ENCODE measurements at places on chromosomes 7 and 10.

GRCh38 chr10:49139028-49139845 is 5.4 kb upstream of the FAM170B start:
- peak; percentile 66 for DNase-seq

DNA sequence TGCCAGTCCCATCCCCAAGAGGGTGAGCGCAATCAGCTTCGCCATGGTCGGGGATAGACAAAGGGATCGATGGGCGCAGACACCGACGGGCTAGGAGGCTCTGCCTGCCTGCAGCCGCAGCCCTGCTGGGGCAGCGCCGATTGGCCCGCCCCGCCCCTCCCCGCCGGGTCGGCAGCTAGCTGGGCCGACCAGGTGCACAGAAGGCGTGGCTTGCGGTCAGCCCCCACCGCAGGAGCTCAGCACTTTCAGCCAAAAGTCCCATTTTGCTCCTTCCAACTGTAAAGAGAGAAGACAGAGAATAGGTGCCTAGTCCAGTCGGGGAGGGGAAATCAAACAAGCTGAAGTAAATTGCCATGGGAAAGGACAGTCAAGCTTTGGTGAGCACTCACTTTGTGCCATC is at the start of gene PON1:
Gene PON1, minus strand, starts transcription at position 102 of the 400 bp plus-strand sequence. Its CDS starts 57 bp downstream, at position 45.
- no peak for DNase-seq

- no peak for DNase-seq
Observed at GRCh38 chr7:44110719-44111635, 6.8 kb downstream of the AEBP1 start.

- no peak for DNase-seq
Observed at GRCh38 chr10:69562731-69563254, 10.4 kb downstream of the NEUROG3 start.

DNA sequence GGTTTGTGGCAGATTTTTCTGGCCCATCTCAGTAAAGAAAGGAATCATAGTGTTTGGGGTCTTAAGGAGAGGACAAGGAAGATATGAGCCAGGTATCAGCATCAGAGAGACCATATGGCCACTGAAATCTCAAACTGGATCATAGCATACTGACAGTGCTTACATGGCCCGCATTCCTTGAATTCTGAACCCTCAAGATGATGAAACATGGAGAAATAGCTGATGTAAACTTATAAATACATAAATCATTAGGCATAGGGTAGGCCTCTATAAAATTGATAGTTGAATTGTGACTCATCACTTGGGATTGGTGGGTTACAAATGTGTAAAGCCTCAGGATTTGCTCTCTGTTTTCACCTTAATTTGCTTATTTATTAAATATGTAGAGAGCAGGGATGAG is 688.5 kb downstream of the CNTNAP2 start:
- no peak for DNase-seq

DNA sequence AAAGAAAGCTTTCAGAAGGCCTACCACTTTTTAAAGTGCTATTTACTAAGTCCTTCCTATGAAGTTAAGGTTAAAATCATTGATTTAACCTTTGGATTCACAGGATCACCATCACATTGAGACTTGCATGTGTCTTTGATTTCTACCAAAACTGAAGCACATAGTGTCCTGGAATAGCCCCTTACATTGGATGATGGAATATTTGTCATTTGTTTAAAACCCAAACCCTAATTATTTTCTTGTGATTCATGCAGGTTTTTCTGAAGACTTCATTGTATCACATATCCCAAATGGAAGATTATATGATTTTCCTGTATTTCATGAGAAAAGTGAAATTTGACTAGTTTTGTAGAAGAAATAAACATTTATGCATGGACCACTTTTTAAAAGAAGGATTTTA is 3.3 kb downstream of the SEMA3A start:
- DNase-seq: no peak

- DNase-seq: no peak
Observed at GRCh38 chr10:6706725-6707124, 126.6 kb upstream of the PRKCQ start.

DNA sequence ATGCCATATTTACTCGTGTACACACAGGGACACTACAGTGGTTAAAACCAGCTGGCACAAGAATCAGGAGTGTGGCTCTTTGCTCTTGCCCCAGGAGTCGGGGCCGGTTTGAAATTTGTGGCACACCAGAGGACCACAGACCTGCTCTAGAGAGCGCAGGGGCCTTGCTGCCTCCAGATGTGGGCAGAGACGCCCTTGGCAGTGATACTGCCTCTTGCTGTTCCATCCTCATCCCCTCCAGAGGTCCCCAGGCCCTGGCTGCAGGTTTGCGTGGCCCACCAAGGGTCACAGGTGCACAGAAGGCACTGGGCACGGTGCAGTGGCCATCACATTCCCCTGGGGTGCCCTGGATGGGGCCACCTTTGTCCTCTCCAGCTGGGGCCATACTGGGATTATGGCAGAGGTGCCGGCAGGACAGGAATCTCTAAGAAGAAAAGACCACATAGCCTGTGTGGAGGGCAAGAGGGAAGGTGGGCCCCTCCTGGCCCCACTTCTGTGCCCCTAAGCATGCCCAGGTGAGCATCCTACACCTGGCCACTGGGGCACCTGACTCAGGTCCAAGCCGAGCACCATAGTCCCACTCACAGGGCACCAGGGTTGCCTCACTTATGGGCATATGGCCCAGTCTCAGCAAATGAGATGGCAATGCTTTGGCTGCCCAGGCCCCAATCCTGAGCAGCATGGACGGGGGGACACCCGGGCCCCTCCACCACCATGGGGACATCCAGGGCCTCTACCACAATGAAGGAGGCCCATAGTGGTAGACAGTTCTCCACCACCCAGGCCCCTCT is 45.6 kb downstream of the FOXL3 start:
- no peak for DNase-seq

- DNase-seq: peak; percentile 85
Observed at GRCh38 chr10:16968416-16969041, 151.3 kb upstream of the RSU1 start.

DNA sequence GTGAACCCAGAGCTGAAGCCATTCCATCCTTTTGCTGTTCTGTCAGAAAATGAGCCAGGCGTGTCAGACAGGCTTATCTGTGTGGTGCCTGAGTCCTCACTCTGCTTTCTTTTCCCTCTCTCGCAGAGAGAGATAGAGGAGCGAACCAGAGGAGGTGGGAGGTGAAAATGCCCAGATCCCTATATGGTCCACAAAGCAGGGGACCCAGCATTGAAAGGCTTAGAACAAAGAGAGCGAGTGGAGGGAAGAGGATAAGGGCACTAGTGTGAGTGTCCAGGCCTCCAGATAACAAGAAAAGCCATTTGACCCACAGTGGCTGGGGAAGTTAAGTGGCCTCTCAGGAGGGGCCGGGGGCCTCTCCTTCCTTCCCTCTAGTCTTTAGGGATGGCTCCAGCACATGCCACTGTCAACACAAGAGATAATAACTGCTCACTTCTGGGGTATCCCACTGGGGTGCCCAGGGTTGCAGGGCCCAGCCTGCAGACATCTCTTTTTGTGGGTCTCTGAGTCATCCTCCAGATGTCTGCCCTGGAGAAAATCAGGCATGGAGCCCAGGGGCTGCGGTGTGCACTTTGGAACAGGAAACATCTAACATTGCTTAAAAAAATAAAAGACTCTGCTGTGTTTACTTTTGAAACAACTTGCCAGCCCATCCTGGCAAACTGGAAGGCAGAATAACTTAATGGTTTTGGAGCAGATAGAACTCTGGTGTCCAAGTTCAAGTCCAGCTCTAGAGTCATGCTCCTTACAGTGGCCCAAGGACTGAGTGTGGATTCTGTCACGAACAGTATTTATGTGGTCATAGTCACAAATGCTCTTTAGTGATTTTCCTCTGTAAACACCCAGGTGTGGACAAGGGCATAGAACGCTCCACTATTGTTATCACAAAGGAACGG is 189.5 kb downstream of the CXCL12 start:
- peak; percentile 95 for DNase-seq

DNA sequence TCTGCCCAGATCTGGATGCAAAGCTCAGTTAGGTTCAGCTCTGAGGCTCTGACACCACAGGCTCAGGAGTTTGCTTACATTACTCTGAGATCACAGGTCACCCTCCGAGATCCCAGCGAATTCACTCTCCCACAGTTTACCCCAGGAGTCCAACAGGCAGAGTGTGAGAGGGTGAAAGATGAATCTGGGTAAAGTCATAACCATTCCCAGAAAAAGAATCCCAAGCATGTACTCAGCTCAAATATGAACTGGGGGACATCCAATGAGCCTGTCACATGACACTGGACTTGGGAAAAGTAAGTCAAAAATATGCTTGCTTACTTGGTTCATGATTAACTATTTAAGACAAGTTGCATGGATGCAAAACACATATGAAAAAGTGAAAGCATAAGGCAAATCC is 110.3 kb upstream of the ARID5B start:
- DNase-seq: peak; percentile 13

GRCh38 chr10:58157076-58157766 is 110.5 kb downstream of the IPMK start:
- DNase-seq: peak; percentile 100

- DNase-seq: no peak
Observed at GRCh38 chr7:3146571-3147226, 103.0 kb upstream of the CARD11 start.

- peak; percentile 45 for DNase-seq
Observed at GRCh38 chr10:9302140-9302746, 1247.8 kb downstream of the GATA3 start.

GRCh38 chr7:95375591-95376257 is 20.5 kb downstream of the PON3 start:
- no peak for DNase-seq

DNA sequence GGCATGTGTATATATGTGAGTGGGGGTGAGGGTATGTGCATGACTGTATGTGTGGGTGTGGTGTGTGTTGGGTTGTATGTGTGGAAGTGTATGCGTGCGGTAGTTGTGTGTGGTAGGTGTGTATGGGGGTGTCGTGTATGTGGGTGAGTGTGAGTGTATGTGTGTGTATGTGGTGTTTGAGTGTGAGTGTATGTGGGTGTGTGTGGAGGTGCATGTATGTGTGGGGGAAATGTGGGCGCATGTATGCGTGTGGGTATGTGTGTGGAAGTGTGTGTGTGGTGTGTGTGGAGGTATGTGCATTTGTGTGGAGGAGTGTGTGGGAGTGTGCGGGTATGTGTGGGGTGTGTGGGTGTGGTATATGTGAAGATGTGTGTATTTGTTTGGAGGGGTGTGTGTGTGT is 269.5 kb downstream of the GPR158 start:
- no peak for DNase-seq

DNA sequence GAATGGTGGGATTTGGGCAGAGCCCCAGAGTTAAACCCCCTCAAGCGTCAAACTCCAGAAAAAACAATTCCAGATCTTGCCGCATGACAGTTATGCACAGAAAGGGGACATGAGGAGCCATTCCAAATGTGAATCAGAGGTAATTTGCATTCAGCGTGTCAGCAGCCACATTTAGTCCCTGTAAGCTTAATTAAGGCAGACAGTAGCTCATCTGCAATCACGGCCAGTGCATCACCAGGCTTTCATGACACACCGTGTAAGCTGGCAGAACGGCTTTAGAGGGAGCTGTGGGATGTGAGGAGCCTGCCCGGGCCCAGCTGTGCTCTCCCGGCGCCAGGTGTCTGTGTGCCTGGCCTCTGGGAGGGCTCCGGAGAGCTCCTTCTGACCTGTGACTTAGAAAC is 18.7 kb upstream of the PRKAG2 start:
- DNase-seq: no peak
